ENCODE measurements at places on chromosomes 4 and X.

DNA sequence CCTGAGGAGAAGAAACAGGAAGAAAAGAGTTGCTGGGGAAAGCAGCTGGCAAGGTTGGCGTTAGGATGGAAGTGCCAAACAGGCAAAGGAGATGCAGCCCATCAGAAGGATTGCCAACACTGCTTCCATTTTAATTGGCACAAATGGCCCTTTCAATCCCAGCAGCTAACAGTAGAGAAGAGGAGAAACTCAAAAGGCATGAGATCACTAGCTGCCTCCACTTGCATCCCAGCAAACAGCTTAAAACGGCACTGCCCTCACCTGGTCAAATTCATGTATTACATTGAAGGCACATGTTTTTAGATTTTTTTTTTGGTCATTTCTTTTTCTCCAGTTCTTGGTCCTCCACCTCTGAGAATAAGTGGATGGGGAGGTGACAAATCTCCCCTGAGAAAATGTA lies 14.9 kb upstream of the LOC101059915 start:
- DNase-seq = no peak

DNA sequence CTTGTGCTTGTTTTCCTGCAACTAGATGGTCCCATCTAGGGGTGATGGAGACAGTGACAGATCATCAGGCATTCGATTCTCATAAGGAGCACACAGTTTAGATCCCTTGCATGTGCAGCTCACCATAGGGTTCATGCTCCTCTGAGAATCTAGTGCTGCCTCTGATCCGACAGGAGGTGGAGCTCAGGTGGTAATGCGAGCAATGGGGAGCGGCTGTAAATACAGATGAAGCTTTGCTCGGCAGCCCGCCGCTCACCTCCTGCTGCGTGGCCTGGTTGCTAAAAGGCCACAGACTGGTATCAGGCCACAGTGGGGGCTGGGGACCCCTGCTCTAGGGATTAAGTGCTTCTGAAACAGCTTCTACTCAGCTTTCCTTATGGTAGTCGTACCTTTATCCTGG lies 28.5 kb upstream of the CCDC110 start:
- DNase-seq = no peak

DNA sequence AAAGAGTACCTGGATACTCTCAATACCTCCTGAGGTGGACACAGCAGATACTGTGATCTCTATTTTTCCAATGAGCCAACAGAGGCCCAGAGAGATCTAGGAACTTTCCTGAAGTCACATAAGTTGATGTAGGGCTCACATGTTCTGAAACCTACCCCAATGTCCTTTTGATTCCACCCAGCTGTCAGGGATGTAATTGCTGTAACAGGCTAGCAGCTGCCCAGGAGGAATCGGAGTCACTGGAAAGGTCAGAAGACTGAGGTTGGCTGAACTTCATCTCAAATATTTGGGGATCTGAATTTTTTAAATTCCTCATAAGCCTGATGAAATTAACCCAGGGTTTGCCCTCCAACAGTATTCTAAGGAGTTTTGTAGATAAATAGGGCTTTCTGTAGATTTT lies 52.5 kb upstream of the PROM1 start:
- DNase-seq = no peak

- no peak for DNase-seq
These were observed 2.0 kb downstream of the DOK7 start for GRCh38 chr4:3464911-3465697.

GRCh38 chr4:117328333-117328732 lies 243.0 kb upstream of the TRAM1L1 start:
- DNase-seq = no peak

GRCh38 chrX:43758044-43758443 lies 101.9 kb downstream of the MAOA start:
- DNase-seq = no peak
